Stimulated activated CD8-positive, alpha-beta memory T cell treated with anti-CD3 and anti-CD28 coated beads, Interleukin-2, amount 100 ng/mL, for 1 hour (primary cell): ENCODE measurements at places on chromosomes 4 and X.

DNA sequence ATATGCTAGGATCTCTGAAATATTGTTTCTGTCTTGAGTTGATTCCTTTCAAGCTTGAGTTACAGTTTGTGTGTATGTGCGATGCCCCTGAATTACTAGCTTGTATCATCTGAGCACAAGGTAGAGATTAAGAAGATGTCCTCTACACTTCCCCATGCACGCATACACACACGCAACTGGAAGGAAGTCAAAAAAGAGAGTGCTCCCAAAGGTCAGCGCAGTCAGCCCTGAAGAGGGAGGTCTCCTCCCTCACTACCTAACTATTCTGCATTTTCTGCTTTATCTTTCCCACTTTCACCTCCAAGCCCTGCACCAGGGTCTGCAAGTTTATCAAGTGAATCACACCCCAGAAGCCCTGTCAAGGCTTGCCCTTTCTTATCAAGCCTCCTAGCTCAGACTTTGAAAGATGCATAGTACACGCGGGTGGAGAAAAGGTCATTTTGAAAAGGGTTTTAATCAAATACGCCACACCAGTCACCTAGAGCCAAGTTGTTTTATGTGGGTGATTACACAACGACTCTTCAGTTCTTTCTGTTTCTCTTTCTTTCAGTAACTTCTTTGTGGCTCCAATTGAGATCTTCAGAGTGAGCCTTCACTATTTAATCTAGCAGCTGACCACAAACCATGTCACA lies 127.7 kb downstream of the ASB9 start:
- no peak for DNase-seq

DNA sequence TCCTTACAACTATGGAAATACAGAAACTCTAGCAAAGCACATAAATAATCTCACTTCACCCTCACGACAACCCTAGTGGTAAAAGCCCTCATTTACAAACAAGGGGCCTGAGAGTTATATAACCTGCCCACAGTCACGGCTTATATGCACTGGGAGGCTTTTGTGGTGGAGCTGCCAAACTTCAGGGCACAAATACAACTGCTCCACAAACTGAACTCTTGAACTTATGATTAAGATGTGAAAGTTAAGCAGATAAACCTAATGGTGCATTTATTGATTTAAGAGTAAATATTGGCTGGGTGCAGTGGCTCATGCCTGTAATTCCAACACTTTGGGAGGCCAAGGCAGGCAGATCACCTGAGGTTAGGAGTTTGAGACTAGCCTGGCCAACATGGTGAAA lies 19.0 kb downstream of the SLC2A9 start:
- no peak for DNase-seq

DNA sequence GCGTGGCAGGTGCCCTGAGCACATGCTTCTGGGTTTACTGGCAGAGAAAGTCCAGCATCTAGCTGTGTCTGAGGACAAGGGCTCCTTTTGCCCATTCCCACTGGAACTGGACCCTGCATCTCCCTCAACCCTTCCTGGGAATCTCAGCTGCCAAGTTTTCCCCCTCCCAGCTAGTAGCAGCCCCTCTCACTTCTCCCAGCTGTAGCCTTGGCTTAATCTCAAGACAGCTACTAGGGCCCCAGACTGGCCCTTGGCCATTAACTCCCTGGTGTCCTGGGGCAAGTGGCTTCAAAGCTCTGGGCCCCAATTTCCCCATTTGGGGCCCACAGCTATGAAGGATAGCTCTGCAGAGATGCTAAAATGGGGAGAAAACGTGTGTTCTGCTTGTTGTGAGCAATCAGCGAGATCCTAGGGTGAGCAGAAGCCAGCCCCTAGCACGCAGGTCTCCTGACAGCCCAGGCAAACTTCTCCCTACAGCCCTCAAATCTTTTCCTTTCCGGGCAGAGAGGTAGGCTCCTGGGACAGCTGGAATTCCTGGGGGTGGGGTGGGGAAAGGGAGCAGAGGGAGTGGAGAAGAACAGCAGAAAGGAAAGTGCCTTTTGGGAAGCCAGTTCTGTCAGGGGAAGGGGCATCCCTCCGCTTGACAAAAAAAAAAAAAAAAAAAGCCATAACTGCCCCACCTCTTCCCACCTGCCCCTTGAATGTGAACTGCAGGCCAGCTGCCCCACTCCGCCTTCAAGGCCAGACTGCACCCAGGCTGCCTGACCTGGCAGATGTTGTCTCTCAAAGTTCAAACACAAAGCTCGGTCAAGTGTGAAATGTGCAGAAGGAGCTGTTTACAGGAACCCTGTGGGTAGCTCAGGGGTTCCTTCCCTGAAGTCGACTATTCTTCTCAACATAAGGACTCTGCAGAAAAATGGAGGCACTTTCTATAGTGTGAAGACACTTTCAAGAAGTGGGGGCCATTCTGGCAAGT lies 16.6 kb downstream of the FGD1 start:
- DNase-seq, result no peak

GRCh38 chr4:89134775-89135319 lies 23.5 kb downstream of the TIGD2 start:
- DNase-seq, result no peak

GRCh38 chr4:75037252-75037651 lies 104.3 kb downstream of the PARM1 start:
- DNase-seq, result no peak

GRCh38 chr4:71268166-71268565 lies 70.7 kb upstream of the SLC4A4 start:
- no peak for DNase-seq

- no peak for DNase-seq
These were observed 45.4 kb downstream of the APLN start for GRCh38 chrX:129609395-129609794.

GRCh38 chr4:32460972-32461371 lies 1740.8 kb downstream of the PCDH7 start:
- DNase-seq, result no peak

DNA sequence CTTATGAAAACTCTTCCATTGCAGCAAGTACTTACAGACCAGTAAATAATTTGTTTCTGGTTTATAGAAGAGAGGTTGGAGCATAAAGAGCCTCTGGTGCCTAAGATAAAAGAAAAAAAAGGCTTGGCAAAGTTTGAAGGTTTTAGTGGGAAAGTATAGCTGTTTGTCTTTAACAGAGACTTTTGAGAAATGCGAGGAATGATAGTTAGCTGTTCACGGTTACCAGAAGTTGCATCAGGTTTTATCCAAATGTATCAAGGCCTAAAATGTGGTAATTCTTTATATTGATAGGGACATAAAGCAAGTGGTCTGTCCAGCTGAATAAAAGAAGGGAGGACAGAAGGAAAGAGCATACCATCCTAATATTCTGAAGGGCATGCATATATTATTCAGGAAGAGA lies 29.3 kb downstream of the RAP1GDS1 start:
- DNase-seq, result no peak

- DNase-seq, result no peak
These were observed 28.3 kb downstream of the NBDY start for GRCh38 chrX:56757327-56757726.

DNA sequence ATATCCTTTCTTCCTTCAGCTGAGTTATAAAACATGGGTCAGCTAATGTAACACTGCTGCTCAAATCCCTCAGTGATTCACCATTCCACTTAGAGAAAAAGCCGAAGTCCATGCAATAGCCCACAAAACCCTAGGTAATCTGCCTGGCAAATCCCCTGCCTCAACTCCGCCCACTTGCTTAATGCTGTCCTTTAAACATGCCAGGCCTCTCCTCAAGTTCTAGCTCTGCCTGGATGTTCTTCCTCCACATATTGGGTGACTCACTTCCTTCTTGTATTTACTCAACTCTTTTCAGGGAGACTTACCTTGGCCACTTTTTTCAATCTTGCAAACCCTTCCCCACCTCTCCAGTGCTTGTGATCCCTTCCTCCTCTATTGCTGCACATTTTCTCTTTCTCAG lies 89.8 kb downstream of the EMCN start:
- DNase-seq, result no peak

DNA sequence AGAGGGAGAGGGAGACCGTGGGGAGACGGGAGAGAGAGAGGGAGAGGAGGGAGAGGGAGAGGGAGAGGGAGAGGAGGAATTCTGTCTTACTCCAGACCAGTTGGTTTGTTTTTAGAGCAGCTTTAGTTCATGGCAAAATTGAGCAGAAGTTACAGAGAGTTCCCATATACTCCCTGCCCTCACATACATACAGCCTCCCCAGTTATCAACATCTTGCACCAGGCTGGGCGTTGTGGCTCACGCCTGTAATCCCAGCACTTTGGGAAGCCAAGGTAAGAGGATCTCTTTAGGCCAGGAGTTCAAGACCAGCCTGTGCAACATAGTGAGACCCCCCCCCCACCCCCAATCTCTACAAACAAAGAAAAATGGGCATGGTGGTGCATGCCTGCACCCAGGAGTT lies 79.8 kb upstream of the OGT start:
- DNase-seq, result no peak

GRCh38 chr4:35963974-35964515 lies 280.3 kb downstream of the ARAP2 start:
- no peak for DNase-seq

DNA sequence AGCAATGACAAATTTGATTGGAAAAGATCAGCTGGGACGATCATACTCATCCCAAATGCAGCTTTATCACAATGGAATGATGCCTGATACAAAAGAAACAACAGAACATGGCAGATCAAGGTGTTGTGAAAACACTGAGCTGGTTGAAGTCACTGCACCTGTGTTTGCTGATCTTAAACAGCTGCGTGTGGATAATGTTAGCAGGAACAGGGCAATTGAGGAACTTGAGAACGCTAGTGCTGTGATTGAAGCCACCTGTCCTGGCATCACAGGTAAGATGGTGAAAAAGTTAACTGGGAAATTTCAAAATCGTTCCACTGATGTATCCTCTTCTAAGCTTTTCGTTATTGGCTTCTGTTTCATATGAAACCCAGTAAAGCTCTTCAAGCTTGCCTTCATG lies 27.4 kb upstream of the SOD3 start:
- no peak for DNase-seq

GRCh38 chr4:82230306-82230705 lies 143.5 kb downstream of the HNRNPD start:
- DNase-seq, result no peak

DNA sequence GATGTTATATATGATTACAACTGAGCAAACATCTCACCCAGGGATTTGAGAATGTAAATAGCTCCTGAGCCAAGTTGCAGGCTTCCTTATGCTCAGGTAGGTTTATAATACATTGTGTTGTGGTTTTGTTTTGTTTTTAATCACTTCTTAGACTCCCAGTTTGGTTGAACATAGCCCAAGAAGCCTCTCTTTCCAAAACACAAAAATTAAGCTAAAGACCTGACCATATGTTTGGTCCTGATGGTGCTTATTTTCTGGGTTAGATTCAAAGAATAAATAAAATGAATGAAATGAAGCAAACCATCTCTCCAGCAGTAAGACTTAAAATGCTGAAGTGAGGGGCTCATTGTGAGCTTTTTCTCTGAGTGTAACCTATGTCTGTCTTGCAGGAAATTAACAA lies 93.5 kb downstream of the GRXCR1 start:
- DNase-seq, result no peak

DNA sequence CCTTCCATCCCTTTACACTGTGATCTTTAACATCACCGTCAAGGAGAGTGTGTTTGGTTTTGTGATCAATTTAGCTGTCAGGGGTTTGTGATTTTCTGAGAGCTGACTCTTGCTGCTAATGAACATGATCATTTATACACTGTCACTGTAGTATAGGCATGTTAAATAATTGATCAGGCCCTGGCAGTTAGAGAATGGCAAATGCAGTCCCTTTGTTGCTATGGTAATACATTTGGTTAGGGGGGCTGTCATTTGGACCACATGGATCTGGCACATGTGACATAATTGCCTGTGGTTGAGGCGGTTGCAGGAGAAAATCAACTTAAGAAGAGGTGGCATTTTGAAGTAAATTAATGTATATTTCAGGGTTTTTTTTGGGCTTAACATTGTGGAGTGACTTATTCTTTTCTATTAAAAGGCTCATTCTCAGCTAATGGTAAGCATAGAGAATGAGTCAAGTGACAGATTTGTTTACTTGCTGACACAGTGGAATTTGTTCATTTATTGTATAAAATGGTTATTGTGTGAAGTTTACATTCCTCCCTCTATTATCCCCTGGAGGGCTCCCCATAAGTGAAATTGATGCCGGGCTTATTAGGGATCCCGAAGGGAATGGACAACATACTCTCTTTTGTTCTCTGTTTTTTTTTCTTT lies 114.0 kb downstream of the FHIP1A start:
- DNase-seq, result no peak

DNA sequence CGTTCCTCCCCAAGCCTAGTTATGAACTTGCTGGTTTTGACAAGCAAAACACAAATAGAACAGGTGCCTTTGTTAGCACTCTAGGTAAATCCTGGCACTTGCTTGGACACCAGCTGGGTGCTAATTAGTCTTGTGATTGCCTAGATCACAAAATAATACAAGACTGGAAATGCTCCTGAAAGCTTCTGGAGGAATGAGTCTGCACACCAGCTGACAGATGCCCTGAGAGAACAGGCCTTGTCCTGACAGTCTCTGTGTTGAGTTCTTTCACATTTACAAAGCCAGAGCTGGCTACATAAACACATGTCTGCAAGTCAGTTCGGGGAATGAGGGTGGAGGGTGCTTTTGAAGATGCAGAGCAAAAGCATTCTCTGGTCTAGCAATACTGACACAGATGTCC lies 93.8 kb downstream of the ELOVL6 start:
- no peak for DNase-seq

- no peak for DNase-seq
These were observed 36.9 kb upstream of the ATOH1 start for GRCh38 chr4:93791570-93792195.

- DNase-seq, result no peak
These were observed 214.2 kb downstream of the RELL1 start for GRCh38 chr4:37471971-37472370.

DNA sequence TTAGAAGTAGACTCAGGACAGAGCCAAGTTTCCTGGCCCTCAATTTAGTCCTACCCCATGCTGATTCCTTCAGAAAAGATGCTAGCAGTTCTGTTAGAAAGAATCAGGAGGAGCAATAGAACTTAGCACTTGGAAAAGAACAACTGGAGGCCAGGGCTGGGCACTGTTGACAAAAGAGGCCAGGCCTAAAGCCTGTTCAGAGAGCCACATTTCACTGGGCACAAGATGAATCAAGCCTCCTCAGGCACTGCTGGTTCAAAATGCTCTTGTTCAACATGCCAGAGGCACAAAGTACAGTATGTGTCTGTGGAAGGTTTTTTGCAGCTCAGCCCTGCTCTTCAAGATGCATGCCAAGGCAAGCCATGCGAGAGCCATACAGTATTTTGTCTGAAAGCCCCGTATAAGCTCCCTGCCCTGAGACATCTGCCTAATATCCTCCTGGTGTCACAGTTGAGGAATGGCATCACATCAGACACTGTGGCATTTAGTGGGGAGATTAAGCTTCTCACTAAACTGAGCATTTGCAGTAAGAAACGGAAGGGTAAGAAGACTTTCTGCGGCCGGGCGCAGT lies 53.7 kb downstream of the RASL11B start:
- DNase-seq, result no peak
